Activated naive CD4-positive, alpha-beta T cell treated with anti-CD3 and anti-CD28 coated beads for 36 hours (primary cell): ENCODE measurements at places on chromosomes 5 and 9.

DNA sequence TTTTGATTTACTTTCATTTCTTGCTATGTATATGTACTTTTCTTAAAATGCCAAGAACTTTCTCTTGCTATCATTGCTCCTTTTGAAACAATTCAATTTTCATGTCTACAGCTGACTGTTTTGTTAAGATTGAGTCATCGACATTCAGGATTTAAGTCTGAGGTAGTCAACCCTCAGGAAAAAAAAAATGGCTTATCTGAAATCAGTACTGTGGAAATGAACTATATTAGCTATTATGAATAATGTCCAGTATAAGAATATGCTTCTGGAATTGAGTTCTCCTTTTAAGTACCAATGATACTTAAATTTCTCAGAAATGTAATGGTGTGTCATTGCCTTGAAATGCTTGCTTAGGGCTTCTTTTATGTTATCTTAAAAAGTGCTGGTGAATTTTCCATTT is 37.9 kb downstream of the TNFAIP8 start:
- peak overlapping the region; percentile 92 for H3K27ac ChIP-seq
- DNase-seq: no peak
- peaks cover 93% of the 10 kb centered on the region for H3K4me1 ChIP-seq
- peaks cover 65% of the 10 kb centered on the region for H3K36me3 ChIP-seq

- no peaks in the 10 kb centered on the region for H3K36me3 ChIP-seq
- no peak overlapping the region for H3K4me3 ChIP-seq
- H3K27me3 ChIP-seq: no peaks in the 10 kb centered on the region
Observed at GRCh38 chr5:102312586-102313370, 16.7 kb upstream of the SLCO4C1 start.

DNA sequence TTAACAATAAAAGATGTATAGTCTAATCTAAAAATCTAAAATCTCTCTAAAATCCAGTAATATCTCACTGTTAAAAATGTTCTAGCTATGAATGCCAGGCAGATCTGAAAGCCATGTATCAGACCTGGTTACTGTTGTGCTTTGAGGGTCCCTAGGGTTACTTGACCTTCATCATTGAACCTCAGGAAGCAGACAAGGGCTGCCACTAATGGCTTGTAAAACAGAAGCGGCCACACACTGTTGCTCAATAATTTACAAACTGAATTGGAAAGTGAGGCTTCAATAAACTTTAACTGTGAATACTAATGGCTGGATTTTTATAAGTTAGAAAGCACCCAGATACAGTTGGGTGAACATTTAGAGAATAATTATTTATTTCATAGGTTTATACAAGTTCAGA is 198.0 kb upstream of the RPS23 start:
- no peaks in the 10 kb centered on the region for H3K36me3 ChIP-seq
- H3K27me3 ChIP-seq: peaks cover 8% of the 10 kb centered on the region
- no peak for DNase-seq
- no peak overlapping the region for H3K4me3 ChIP-seq
- no peaks in the 10 kb centered on the region for H3K4me1 ChIP-seq

GRCh38 chr9:112029921-112030444 is 133.4 kb downstream of the UGCG start:
- no peak overlapping the region for H3K4me3 ChIP-seq
- H3K4me1 ChIP-seq: peaks cover 40% of the 10 kb centered on the region
- DNase-seq: no peak
- no peaks in the 10 kb centered on the region for H3K36me3 ChIP-seq
- no peak overlapping the region for H3K27ac ChIP-seq

GRCh38 chr5:12707560-12707959 is 803.3 kb upstream of the CTNND2 start:
- no peak overlapping the region for H3K27ac ChIP-seq
- no peak overlapping the region for H3K4me3 ChIP-seq
- H3K27me3 ChIP-seq: no peaks in the 10 kb centered on the region

GRCh38 chr9:108053555-108054061 is 564.0 kb upstream of the KLF4 start:
- no peak overlapping the region for H3K27ac ChIP-seq
- no peaks in the 10 kb centered on the region for H3K36me3 ChIP-seq
- H3K4me1 ChIP-seq: no peaks in the 10 kb centered on the region
- no peak overlapping the region for H3K4me3 ChIP-seq
- H3K27me3 ChIP-seq: no peaks in the 10 kb centered on the region

GRCh38 chr9:85443190-85443598 is 298.6 kb downstream of the AGTPBP1 start:
- no peak overlapping the region for H3K27ac ChIP-seq
- no peaks in the 10 kb centered on the region for H3K27me3 ChIP-seq
- H3K4me1 ChIP-seq: no peaks in the 10 kb centered on the region
- no peak for DNase-seq

DNA sequence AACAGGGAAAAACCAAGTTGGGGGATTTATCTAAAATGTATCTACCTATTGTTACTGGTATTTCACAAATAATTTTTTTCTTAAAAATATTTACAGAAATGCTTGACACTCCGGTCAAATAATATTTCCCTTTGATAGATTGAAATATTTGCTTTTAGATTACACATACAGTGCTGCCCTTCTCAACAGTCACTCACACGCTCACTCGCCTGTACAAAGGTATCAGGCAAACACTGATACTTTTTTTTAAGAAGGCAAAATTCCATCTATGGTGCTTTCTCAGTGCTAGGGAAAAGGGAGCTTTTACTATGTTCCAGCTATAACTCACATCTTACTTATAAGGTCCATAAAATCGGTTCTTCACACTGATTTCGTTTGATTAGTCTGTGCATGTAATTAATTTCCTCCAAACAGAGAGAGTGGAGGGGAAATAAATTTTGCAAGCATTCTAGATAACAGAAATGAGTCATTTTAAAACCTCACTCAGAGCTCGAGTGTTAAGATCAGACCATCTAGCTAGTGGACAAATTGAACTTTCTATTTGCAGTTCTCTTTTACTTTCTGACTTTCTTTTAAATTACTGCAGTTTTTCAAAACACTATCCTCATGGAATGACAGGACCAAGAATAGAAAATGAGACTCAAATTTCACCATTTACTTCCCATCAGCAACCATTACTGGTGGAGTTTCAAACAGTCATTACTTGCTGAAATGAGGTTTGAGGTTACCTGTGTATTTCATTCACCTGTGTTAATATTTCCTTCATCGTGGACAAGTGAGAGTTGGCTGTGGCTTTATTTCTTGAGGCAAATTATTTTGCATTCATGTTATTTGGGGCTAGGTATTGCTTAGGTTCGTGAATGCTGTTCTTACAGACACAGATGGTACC is 273.2 kb downstream of the RAB3C start:
- no peaks in the 10 kb centered on the region for H3K36me3 ChIP-seq
- no peak overlapping the region for H3K27ac ChIP-seq
- H3K27me3 ChIP-seq: peaks cover 3% of the 10 kb centered on the region
- no peak overlapping the region for H3K4me3 ChIP-seq

GRCh38 chr5:92372766-92373165 is 989.6 kb upstream of the ARRDC3 start:
- no peak overlapping the region for H3K27ac ChIP-seq
- DNase-seq: no peak
- H3K4me3 ChIP-seq: no peak overlapping the region
- no peaks in the 10 kb centered on the region for H3K4me1 ChIP-seq

- no peak for DNase-seq
- no peaks in the 10 kb centered on the region for H3K36me3 ChIP-seq
- H3K4me3 ChIP-seq: no peak overlapping the region
- peaks cover 35% of the 10 kb centered on the region for H3K27me3 ChIP-seq
Observed at GRCh38 chr9:97505845-97506244, 4.4 kb downstream of the TMOD1 start.

DNA sequence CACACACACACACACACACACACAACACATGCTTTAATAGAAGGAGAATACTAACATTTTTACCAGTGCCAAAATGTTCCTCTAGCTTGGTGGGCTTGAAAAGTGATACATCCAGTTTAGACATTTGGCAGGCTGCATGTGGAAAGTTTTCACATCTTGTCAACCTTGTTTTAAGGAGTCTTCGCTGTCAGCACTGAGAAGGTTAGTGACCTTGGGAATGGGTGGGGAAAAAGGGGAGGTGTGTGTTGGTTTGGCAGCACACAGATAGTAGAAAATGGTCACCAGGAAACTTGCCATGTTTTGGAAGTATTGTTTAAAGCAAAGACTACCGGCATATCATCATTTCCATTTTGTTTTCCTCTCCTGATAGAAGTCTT is 346.5 kb upstream of the ADAMTSL1 start:
- H3K27me3 ChIP-seq: no peaks in the 10 kb centered on the region
- no peaks in the 10 kb centered on the region for H3K4me1 ChIP-seq
- no peaks in the 10 kb centered on the region for H3K36me3 ChIP-seq
- no peak for DNase-seq
- H3K27ac ChIP-seq: no peak overlapping the region

DNA sequence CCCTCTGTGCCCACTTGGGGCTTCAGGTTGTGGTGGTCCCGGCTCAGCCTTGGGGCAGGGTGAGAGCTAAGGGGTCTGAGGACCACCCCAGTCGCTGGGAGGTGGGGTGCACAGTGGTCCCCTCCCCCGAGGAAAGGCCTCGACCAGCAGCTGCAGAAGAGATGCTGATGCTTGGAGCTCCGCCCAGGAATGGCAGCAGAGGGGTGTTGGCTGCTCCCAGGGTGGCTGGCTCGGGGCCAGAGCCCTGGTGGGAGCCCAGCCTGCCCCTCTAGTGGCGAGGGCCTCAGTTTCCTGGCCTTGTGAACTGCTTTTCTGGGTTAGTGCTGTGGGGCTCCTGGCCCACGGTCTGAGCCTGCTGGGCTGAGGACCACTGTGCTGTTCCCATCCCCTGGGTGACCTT is 1.2 kb downstream of the DIPK1B start:
- no peaks in the 10 kb centered on the region for H3K36me3 ChIP-seq
- no peak overlapping the region for H3K27ac ChIP-seq
- H3K4me1 ChIP-seq: peaks cover 4% of the 10 kb centered on the region
- no peak overlapping the region for H3K4me3 ChIP-seq

DNA sequence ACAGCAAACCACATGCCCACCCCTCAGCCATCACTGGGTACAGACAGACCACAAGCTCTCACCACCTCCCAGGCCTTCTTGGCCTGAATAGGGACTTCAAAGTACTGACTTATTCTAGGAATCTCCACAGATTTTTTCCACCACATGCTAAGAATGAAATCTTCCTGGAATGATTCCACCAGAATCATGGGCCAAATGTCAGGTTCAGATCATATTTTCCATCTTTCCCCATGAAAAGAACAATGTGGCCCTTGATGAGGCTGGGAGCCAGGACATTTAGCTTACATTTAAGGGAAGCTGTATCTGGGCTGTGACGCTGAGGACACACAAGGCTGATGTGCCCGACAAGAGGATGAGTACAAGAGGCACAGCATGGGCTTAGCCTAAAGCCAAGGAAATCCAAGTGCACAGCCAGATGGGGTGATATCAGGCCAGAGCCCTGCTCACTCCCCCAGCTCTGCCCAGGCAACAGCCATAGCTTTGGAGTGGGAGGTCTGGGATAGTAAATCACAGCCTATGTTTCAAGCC is 28.1 kb downstream of the ACSL6 start:
- no peaks in the 10 kb centered on the region for H3K27me3 ChIP-seq
- no peak overlapping the region for H3K4me3 ChIP-seq
- H3K27ac ChIP-seq: no peak overlapping the region
- H3K36me3 ChIP-seq: no peaks in the 10 kb centered on the region

GRCh38 chr9:134025606-134026541 is 593 bp downstream of the BRD3OS start:
- peaks cover 7% of the 10 kb centered on the region for H3K36me3 ChIP-seq
- H3K27me3 ChIP-seq: no peaks in the 10 kb centered on the region
- H3K27ac ChIP-seq: no peak overlapping the region
- DNase-seq: peak; percentile 59

GRCh38 chr5:179167871-179168451 is 107.8 kb downstream of the ZNF354C start:
- peaks cover 3% of the 10 kb centered on the region for H3K4me1 ChIP-seq
- H3K36me3 ChIP-seq: no peaks in the 10 kb centered on the region
- peaks cover 5% of the 10 kb centered on the region for H3K27me3 ChIP-seq
- H3K27ac ChIP-seq: no peak overlapping the region

DNA sequence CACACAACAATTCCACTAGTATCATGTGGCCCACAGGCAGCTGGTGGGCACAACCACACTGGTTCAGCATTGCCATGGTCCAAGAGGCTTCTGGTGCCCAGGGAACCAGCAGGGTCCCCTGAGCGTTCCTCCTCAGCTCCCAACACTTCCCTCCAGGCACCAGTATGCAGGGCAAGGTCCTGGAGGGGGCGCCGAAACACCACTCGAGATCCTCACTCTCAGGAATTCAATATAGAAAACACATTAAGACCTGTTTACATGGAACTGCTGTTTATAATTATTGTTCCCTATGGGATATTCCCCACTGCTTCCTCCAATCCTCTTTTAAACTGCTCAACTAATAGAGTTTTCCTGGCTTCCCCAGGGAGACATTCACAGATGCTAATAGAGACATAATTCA is 91.9 kb upstream of the GABRP start:
- no peaks in the 10 kb centered on the region for H3K4me1 ChIP-seq
- H3K27me3 ChIP-seq: peaks cover 41% of the 10 kb centered on the region
- H3K36me3 ChIP-seq: no peaks in the 10 kb centered on the region
- DNase-seq: no peak
- no peak overlapping the region for H3K27ac ChIP-seq

DNA sequence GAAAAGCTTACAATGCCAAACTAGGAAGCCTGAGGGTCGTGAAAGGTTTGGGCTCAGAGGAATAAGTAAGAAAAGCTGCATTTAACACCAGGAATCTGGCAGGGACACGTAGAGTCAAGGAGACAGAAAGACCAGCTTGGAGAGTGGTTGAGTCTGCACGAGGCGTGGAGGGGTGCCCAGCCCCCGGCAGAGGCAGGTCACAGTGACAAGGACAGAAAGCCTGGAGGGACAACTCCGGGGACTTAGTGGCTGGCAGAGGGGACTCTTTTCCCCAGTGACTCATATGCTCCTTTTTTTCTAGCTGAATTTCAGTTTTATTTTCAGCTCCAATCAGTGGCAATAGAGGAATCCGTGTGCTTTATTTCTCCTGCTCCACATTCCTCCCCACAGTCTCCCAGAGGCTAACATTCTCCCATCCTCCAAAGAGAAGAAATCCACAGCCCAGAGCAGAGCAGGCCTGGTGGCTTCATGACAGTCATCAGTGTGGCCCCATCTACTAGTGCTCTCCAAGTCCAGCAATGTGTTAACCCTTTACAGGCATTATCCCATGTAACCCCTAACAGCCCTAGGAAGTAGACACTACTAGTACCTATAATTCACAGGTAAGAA is 80.7 kb downstream of the KCNIP1 start:
- peaks cover 37% of the 10 kb centered on the region for H3K27me3 ChIP-seq
- no peaks in the 10 kb centered on the region for H3K4me1 ChIP-seq
- no peaks in the 10 kb centered on the region for H3K36me3 ChIP-seq
- DNase-seq: no peak

DNA sequence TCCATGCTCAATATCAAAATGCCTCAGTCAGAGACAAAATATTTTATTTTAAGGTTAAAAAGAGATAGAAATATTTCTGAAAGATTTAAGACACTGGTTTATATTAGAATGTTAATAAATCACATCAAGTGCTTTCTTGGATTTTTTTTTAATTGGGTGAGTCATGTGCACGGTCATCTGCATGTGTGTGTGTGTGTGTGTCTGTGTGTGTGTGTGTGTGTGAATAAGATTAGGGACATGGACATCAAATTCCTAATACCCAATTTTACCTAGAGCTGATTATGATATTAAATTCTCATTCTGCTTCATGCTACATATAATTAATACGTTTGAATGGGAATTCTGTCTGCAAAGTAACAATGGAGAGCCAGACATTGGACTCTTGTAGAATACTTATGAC is 122.9 kb downstream of the BASP1 start:
- no peaks in the 10 kb centered on the region for H3K36me3 ChIP-seq
- no peaks in the 10 kb centered on the region for H3K4me1 ChIP-seq
- no peak for DNase-seq
- H3K4me3 ChIP-seq: no peak overlapping the region
- no peaks in the 10 kb centered on the region for H3K27me3 ChIP-seq
